Type B pancreatic cell (in vitro differentiated cells): ENCODE measurements at places on chromosomes 3 and 15.

DNA sequence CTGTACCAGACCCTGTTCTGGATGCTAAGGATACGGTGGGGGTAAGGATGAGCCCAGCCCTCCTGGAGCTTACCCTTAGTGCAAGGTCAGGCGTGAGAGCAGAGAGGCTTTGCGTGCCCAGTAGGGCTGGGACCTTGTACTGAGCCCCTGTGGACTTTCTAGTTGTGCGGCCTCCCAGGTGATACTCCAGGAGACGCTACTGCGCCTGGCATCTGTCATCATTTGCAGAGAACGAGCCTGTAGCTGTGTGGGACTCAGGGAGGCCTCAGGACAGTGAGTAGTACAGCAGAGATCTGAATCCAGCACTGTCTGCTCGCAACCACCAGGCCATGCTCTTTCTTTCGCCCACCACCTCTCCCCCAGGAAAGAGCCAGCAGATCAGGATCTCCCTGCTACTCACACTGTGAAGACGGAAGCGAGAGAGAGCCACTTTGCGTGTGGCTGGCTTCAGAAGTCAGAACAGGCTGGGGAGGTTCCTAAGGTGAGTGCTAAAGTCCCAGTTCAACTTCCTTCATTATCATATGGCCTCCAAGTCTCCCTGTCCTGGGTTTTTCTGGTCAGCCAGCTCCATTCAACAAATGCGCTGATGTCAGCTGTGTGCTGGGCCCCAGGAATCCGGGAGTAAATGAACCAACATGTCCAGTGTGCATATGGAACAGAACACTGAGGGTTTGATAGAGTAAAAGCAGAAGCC is 38.2 kb upstream of the ITGA11 start:
- DNase-seq = no peak

GRCh38 chr15:59537403-59537802 is 74.2 kb upstream of the GCNT3 start:
- no peak for DNase-seq

GRCh38 chr3:58478781-58479180 is 13.1 kb upstream of the KCTD6 start:
- no peak for DNase-seq

DNA sequence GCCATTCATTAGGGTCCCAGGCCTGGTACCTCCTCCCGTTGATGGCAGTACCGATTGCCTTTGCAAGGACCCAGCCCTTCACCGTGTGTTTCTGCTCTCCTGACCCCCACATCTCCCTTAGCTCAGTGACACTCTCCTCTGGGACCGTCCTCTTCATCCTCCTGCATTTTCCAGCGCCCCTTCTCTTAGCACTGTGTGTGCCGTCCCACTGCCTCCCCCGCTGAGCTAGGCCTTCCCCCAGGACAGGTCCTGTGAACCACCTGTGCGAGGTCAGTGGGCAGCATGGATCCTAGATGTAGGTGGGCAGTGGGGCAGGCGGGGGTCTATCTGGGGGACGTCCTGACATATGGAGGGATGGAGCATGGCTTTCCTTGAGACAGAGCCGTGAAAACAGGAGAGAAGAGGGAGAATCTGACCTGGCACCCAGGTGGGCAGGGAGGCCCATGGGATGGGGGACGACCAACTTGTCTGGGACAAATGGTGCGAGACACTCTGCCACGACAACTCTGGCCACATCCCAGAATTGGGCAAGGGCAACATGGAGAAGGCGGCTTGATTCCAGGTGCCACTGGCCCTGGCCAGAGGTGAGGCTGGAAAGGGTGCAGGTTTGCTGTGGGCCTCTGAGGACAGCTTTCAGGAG is 87.7 kb upstream of the ALDH1L1 start:
- no peak for DNase-seq

- no peak for DNase-seq
These were observed 28.4 kb upstream of the PARL start for GRCh38 chr3:183912895-183913579.

DNA sequence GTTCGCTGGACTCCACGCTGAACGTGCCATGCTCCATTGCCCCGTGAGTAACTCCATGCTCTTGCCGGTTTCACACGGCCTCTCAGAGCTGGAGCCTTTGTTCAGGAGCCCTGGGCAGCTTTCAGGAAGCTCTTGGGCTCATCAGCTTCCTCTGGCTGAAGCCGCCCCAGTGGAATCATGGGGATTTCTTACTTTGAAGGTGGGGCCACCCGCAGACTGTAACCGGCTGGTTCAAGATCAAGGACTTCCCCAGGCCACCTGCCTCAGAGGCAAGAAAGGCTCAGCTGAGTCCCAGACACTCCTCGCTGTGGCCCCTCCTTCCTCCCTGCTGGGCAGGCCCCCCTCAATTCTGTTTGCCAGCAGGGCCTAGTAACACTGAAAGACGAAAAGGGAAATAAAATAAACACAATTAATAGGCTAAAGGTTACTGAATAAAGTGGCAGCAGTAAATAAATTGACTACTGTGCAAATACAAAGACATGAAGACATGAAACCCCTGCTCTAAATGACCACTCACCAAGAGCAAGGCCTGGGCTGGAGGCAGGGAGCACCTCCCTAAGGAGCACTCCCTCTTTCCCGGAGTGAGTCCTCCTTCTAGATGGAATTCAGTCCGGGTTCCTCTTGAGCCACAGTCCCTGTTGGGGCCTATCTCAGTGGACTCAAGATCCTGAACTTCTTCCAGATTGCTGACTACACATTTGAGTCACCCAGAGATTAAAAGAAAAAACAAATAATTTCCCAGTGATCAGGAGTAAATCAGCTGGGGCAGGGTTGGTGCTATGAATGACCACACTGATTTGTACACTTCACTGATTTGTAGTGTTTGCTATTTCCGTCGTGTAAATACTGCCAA is 51.0 kb downstream of the ZDHHC19 start:
- DNase-seq = no peak

DNA sequence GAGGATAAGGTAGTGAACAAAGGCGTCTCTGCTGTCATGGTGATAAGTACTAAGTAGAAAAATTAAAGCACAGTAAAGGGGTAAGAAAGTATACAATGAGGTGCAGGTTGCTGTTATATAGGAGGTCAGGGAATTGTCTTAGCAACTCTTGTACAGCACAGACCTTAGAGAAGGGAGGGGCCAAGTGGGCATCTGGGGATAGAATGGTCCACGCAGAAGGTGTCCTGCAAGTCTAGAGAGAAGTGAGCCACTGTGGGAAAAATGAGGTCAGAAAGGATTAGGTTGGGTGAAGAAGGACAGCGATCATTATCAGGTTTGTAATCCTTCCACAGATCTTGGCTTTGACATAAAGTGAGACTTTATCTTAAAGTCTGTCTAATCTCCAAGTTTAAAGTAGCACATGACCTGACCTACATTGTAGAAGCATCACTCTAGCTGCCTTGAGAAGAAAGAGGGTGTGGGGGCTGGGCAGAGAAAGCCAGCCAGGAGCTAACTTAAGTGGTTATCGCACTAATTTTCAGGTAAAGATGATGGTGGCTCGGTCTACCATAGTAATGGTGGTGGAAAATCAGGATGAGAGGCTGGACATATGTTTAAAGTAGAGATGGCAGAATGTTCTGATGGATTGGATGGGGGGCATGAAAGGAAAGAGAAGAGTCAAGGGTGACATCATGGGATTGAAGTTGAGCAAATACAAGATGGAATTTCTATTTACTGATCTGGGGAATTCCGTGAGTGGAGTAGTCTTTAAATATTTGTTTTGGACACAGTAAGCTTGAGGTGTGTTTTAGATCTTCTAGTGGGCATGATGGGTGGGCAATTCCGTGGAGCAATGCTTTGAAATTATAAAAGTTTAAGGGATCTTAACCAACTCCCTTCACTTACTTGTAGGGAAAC is 919.2 kb downstream of the ROBO1 start:
- DNase-seq = no peak
